ENCODE measurements at places on chromosomes 4 and X.
A peak's percentile ranks its signal among the peaks of the same experiment; 100 is the strongest.

- DNase-seq, result no peak
Observed at GRCh38 chr4:99054428-99054994, 34.1 kb downstream of the ADH5 start.

- DNase-seq, result no peak
Observed at GRCh38 chr4:155114790-155115189, 93.6 kb upstream of the NPY2R start.

DNA sequence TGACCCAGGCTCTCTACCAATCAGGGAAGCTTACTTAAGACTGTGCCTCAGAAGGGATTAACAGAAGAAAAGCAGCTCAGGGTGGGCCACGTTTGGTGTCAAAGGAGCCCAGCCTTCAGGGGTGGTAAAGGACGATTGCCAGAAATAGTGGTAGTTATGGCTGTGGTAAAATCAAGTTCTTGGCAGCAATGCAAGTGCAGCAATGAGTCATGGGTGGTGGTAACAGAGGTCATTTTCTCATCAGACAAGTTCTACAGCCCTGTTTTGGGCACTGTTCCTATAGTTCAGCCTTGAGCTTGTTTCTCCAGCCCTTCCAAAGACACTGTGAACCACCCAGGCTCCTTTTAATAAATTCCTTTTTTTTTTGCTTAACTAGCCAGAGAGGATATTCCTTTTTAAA lies 120.3 kb downstream of the EFHC2 start:
- no peak for DNase-seq

DNA sequence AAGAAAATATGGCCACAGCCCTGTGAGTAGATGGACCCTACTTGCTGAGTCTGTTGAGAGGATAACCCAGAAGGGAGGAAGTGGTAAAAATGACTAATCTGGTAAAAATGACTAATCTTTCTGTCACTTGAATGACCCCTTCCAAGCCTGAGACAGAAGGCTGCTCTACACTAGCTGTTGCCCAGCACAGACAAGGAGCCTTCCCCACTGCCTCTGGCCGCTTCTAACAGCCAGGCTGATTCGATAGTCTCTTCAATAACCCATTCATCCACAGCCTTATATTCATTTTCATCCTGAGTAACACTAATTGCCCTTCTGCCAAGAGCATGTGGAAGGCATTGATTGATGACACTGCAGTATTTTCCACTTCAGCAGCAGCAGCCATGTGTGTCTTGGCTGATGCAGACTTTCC lies 18.4 kb downstream of the MAGEB17 start:
- no peak for DNase-seq

GRCh38 chr4:95255396-95256107 lies 293.2 kb downstream of the UNC5C start:
- peak; percentile 3 for DNase-seq

DNA sequence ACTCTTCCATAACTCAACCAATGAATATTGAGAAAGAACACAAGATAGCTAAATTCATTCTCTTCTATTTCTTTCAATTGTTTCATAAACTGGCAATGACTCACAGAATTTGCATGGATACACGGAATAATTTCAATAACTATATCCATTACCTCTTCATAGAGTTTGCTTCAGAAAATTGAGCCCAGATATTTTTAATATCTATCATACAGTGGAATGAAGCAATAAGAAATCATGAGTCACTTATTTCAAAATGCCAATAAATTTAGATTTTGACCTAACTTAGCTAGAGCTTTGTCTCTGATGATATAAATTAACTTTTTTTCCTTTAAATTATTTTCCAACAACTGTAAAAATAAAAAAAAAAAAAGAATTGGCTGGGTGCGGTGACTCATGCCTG lies 22.2 kb upstream of the MANBA start:
- DNase-seq, result no peak

- DNase-seq, result no peak
Observed at GRCh38 chr4:136690360-136690759, 841.9 kb downstream of the PCDH18 start.

DNA sequence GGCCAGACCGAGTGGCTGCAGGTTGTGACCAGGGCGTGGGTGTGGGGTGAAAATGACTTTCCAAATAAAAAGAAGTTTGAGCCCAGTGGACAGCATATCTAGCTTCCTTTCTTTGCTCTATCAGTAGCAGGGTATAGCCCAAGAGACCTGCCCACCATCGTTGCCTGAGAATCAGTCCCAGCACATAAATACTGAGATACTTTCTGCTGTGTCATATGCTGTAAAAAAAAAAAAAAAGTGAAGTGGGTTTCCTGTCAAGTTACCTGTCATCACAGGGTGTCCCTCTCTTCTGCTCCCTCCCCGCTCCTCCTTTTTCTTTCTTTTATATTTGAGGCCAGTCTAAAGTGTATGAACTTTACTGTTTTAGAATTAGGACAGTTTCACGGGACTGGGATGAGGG lies 330.3 kb upstream of the BOD1L1 start:
- DNase-seq, result no peak

DNA sequence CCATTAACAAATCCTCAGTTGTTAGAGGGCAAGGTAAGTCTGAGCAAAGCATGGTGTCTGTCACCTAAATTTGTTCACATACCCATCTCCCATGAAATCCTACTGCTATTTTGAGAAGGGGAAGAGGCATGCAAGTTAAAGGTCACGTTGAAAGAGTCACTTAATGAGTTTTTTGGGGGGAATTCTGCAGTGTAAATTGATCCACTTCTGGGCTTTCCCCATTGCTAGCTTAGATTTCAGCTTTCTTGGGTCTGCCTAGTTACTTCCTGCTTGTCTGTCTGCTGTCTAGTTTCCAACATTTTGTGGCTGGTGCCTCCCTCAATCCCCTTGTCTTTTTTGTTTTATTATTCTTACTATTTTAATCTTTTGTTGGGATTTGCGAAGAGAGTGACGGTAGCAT lies 32.0 kb downstream of the CEP135 start:
- DNase-seq, result no peak

DNA sequence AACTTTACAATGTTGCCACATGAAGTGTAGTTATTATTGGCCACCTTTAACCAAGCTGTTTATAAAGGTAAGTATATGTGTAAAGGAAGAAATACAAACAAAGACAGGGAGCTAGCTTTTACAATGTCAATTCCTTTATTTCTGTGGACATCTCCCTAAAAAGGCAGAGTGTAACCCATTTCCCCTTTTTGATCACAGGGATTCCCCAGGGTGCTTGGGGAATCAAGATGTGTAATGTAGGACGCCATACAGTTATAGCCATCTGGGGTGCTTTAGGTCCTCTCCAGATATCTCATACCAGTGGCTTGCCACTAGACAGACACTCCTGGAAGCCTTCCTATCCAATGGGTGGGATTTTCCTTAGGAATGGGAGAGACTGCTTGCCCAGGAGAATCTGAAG lies 4.2 kb upstream of the CUL4B start:
- DNase-seq, result no peak

DNA sequence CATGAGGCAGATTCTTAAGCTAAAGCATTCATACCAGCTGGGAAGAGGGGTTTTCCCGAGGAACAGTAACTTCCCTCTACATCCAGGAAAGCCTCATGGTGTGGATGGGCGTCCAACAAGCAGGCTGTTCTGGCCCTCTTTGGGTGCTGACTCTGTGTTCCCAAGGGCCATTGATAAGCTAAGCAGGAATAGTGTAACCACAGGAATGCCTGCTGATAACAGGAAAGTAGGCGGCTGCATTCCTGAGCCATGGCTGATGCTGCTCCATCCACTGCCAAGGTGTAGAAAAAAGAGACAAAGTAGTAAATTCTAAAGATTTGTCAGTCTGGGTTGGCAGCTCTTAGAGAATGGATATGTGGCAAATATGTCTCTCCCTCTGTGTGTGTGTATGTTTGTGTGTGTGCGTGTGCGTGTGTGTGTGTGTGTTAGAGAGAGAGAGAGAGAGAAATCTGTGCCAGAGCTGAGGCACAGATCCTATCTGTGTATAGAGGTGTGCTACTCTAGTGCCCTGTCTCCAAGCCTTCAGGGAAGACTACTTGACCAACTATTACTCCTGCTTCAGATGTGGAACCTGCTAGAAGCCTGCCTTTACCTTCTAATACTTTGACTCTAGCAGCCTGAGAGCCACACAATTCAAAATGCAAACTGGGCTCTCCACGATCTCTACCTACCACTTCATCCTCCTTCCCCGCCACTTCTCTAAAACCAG lies 353.1 kb upstream of the NR3C2 start:
- DNase-seq, result no peak

DNA sequence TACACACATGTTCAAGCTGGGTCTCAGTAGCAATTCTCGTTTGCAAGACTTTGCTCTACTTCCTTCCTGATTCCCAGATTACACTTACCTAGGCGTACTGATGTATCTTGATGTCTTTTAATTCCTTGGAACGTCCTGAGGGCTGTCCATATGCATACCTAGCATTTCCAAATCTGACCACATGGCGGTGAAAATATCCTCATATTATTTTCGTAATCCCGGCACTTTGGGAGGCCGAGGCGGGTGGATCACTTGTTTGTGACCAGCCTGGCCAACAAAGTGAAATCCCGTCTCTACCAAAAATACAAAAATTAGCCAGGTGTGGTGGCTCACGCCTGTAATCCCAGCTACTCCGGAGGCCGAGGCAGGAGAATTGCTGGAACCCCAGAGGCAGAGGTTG lies 1786.3 kb upstream of the TENM3 start:
- no peak for DNase-seq

GRCh38 chrX:53798281-53798680 lies 111.8 kb upstream of the HUWE1 start:
- no peak for DNase-seq

GRCh38 chr4:123127218-123127617 lies 204.8 kb upstream of the NUDT6 start:
- peak; percentile 16 for DNase-seq

DNA sequence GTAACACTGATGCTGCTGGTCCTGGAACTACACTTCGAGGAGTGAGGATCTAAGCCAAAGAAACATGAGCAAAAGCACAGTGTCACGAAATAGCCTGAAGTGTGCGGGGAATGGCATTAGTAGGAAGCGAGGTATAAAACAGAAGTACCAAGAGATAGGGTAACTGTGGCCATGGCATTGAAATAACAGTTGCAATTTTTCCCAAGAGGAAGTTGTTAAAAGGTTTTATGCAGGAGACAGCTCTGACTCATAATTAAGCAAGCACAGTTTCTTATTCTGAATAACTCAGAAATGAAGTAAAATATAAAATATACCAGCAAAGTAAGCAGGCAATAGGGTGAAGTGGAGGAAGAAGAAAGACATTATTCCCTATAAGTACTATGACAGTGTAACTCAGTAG lies 90.3 kb upstream of the TMEM150C start:
- no peak for DNase-seq

GRCh38 chrX:107842715-107843400 lies 17.2 kb downstream of the MID2 start:
- DNase-seq, result no peak

GRCh38 chr4:149370785-149371420 lies 444.7 kb downstream of the IQCM start:
- DNase-seq, result peak; percentile 5

DNA sequence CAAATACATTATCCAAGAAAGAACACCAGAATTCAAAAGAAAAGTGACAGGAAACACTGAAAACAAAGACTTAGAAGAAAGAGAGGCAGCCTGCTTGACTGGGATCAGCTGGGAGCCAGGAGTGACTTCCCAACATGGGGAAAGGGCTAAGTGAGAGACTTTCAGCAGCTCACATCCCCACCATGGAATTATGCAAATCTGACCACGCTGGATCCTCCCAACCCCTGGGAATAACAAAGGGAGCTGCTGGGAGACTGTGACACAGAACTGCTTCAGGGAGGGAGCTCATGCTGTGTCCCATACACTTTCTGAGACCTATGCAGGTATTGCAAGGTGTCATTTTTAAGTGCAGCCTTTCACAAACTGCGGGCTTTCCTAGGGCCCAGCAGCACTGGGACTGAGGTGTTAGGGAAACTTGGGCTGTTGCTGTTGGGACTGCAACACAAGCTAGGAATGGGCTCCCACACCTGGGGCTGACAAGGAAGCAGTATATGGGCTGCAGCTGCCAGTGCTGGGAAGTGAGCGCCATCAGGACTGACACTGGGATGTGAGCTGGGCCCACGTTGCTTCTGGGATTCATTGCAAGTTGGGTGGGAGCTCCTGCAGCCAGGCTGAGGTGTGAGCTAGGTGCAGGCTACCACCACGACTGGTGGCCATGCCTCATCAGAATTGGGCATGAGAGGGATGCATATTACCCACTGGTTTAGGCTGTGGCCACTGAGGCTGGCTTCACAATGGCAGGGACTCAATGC lies 139.1 kb downstream of the KDR start:
- no peak for DNase-seq

- no peak for DNase-seq
Observed at GRCh38 chrX:17976955-17977354, 115.9 kb upstream of the RAI2 start.

- DNase-seq, result peak; percentile 66
Observed at GRCh38 chr4:74317616-74318246, 9.5 kb downstream of the EPGN start.

- DNase-seq, result peak; percentile 84
Observed at GRCh38 chr4:151362404-151363164, 37.2 kb upstream of the SH3D19 start.

GRCh38 chr4:168796362-168797106 lies 213.5 kb downstream of the CBR4 start:
- DNase-seq, result no peak

DNA sequence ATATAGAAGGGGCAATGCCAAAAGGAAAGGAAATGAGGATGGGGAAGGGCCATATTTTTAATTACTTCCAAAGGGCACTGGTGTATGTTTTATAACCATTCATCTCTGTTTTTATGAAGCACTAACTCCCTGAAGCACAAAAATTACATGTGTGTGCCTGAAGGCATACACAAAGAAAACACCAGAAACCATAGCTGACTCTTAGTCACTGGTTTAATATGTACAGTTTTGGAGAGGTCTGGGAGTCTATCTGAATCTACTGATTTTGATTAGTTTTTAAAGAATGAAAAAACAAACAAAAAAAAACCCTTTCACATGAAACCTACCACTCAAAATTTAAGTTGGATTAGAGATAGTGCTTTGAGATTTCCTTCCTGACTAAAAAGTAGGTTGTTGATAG lies 438.7 kb downstream of the RPA4 start:
- DNase-seq, result no peak
